ENCODE measurements at places on chromosomes 4 and X. TPM values are rescaled to one million over a fixed set of nuclear protein-coding genes. Genes with fewer than 3 reads are reported as not detected.

The ABLIM2 gene
- total RNA-seq, result 10.9 TPM

The ENPEP gene
- 3.9 TPM for total RNA-seq

The SRPX2 gene
- total RNA-seq, result 1.8 TPM

The BGN gene
- total RNA-seq, result 86.5 TPM

The XKRX gene
- total RNA-seq, result not detected

Data from mesangial cell (primary cell).